Femur (tissue), 1 donor: ENCODE measurements at places on chromosomes 16 and 17.
A peak's percentile ranks its signal among the peaks of the same experiment; 100 is the strongest.

DNA sequence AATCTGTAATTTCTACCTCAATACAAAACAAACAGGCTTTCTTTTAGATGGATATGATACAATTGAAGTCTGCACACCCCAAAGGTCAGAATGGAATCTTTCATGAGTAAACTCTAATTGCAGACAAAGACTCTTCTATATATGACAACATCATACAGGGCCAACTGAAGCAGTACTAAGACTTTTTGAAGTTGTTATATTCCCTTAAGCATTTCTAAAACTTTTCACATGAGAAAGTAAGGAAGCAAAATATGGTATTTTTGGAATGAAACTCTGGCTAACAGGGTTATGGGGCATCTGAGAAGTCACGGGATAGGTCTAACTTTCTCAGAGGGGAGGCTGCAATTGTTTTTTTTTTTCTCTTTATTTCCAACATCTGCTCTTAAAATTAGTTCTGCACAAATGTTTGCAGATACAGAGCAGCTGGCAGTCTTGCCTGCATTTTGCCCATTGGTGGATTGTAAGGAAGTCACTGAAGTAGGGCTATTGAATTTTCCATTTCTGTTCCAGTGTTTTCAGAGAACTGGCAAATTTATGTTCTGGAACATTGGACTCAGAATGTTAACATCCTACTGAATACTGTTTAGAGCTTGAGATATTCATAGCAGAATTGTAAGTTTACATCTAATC is 59.1 kb downstream of the SSH2 start:
- DNase-seq: peak; percentile 57

- no peak for DNase-seq
Observed at GRCh38 chr17:53166731-53167130, 656.0 kb upstream of the KIF2B start.

- no peak for DNase-seq
Observed at GRCh38 chr17:50697663-50698272, 9.9 kb downstream of the ANKRD40 start.

DNA sequence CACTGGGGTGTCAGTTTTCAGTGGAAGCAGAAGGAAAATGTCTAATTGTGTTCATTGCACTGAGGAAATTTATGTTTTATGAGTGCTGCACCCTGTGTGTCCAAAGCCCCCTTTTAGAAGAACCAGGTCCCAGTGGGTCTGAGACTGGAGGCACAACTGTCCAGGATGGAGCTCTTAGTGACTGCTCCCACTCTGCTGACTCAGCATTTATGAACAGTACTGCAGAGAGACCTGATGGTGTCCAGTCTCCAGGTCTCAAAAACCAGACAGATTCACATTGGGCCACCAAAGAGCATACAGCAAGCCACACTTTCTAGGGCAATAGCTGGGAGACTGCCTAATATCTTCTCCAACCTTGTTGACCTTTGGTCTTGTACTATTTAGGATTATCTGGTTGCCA is 321.9 kb downstream of the CBLN1 start:
- no peak for DNase-seq

DNA sequence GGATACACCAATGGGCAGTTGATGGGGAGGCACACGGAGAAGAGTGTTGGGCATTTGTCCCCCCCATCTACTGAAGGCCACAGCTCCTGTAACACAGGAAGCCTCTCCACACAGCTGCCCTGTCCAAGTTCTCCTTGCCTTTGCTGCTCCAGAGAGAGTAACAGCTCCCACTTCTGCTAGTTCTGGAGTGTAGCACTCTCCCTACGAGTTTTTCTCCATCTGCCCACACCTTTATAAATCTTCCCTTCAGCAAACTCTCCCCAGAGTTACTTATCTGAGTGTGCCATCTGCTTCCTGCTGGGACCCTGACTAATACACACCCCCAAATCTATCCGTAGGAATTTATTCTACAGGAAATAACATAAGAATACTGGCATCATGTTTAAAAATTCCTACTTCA is 42.6 kb upstream of the ERN1 start:
- no peak for DNase-seq

DNA sequence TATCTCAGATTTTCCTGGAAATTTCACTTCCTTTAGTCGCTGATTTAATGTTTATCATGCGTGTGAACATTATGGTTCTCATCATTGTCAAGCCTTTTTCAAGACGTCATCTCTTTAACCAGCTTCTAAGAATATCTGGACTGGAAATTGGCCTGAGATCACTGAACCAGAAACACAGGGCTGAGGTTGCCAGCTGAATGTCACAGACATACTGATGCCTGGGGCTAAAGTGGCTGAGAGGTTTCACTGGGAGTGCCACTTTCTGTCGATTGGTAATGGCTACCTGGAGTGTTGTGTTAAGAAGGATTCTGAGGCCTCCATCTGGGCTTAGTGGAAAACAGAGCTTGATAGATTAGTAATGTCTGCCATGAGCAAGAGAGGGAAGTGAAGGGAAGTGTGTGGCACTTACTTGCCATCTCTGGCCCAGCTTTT is 54.2 kb downstream of the CRISPLD2 start:
- no peak for DNase-seq

DNA sequence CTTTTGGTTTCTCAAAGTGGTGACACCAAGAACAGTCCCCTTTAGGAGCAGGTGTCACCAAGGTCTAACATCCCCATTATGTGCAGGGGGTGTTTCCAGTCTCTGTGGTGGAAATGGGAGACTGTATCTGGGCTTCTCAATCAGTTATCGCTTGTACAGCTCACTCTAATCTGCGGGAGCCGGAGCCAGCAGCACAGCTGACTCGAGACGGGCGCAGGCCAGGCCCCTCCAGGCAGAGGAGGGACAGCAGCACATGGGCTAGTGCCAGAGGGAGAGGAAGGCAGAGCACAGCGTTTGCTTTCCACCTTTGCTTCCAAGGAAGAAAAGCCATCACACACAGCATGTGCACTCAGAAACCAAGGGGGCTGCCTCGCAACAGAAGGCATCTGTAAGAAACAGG is 91.2 kb upstream of the CREBBP start:
- DNase-seq: no peak
